Stimulated activated CD8-positive, alpha-beta memory T cell treated with anti-CD3 and anti-CD28 coated beads, Interleukin-2, amount 100 ng/mL, for 1 hour (primary cell): ENCODE measurements at places on chromosomes 11 and 22.

DNA sequence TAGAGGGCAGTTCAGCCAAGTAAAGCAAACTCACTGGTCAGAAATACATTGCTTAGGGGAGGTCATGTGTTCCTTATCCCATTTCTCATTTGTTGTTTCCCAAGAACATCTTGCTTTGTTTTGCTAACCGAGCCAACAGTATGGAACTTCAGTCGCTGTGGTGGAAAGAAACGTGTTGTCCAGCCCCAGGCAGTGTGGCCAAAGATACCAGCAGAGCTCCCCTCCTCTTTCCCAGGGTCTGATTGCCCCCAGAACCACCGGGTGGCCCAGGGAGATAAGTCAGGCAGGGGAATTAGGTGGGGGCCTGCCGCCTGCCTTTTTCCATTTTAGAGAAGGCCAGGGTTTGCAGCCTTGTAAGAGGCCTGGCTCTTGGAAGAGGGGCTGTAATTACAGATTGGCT is 98.7 kb upstream of the CRYBB3 start:
- DNase-seq, result no peak

GRCh38 chr11:106939157-106939556 is 79.1 kb downstream of the GUCY1A2 start:
- no peak for DNase-seq

DNA sequence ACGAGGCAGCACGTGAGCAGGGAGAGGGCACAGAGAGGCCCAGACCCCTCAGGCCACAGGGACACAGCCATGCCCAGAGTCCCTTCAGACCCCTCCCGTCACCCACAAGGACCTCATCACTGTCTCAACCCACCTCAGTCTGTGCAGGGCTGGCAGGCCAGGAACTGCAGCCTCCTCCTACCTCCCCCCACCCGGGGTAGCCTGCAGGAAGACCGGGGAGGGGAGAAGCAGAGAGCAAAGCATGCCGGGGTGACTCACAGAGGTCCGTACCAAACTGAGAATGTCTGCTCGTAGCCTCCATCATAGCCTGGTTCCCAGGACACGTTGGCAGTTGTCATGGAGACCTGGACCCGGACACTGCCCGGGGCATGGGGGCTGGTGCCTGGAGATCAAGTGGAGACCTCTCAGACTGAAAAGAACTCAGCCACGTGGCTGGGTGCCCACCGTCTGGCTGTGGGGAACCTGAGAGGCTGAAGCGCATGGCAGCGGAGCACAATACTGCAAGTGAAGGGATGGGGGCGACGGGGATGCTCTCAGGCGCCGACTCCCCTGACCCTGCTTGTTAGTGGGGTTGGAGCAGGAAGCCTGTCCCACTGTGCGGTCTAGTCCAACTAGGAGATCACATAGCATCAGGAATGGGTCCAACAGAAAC is 27.2 kb downstream of the IGSF9B start:
- DNase-seq, result no peak

GRCh38 chr22:25853501-25854284 is 111.7 kb downstream of the MYO18B start:
- no peak for DNase-seq

- DNase-seq, result no peak
Observed at GRCh38 chr11:42812960-42813359, 498.8 kb upstream of the API5 start.

GRCh38 chr11:120281143-120281795 is 41.3 kb downstream of the POU2F3 start:
- DNase-seq, result no peak

DNA sequence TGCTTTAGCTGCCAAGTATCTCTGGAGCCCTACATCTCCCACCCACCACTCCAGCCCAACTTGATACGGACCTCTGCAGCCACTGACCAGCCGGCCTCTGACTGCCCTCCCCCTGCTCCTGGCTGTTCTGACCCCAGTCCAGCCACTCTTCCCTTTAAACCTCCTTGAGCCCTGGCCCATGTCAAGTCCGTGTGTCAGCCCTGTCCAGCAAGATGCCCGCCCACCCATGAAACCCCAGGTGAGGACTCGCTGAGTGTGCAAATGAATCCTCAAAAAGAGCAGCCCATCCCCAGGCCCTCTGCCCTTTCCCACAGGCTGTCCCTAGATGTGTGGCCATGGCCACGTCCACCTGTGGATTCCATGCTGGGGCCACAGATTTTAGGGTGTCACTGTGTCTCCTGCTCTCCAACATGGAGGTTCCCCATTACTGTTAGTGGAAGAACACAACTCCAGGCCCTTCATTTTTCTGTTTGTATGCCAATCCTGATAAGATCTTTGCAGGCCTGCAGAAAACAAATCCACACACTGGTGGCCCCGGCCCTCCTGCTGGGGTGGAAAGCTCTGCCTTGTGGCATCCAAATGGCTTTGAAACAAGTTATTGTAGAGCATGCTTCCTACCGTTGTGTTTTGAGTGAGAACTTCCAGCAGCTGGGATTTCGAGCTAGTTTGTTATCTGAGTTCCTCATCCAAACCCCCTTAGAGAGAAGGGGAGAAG is 22.7 kb upstream of the ADORA2A start:
- DNase-seq, result no peak

DNA sequence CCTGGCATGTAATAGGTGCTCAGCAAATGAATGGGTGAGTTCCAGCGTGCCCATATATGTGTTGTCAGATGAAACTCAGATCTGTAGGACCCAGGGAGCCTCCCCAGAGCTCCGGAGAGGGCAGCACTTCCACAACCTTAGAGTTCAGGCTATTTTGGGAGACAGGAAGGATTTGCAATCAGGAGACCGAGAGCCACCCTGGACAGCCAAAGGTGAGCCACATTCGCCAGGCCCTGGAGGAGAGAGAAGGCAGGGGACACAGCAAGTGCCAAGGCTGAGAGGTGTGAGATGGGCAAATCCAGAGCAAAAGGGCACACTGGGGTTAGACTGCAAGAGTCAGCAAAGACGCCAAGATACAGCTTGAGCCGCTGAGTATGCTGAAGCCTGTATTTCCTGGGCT is 66.4 kb downstream of the CD82 start:
- DNase-seq, result no peak

DNA sequence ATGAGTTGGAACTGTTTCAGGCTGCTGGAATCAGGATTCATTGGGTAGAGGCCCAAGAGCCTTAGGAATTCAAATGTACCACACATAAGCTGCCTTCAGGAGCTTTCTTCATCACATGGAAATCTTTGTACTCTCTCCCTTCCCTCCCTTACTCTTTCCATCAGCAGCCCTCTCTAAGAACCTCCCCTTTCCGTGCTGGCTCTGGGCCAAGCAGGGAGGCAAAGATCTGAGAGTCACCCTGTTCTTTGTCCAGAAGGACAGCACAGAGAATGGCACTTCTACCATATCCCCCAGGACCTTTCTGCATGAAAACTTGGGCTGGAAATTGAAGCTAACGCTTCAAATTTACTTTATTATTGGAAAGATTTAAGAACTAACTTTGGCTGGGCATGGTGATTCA is 20.7 kb upstream of the TPBGL start:
- DNase-seq, result no peak

DNA sequence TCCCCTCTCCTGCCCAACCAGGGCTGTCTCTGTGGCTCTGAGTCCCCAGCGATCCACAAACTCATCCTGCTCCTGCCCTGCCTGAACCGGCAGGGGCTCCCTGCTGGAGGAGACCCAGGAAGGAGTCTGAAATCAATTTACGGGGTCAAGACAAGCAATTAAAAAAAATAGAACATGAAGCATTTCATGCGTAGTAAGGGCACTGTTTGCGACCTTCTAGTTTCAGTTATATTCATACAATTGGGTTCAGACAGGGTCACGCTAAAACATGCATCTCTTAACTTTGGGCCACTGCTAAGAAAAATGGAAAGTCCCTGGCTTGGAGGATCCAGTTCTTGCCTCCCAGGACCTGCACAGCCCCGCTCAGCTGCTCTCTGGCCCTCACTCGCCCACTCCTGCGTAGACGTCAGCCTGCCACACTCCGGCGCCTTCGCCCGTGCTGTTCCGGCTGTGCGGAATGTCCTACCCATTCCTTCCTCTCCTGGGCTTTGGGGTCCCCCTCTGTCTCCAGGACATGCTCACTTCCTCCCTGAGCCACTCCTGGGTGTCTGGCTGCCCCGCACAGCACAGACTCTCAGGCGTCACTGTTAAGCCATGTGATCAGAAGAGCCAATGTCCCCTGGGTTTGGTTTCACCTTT is 12.8 kb downstream of the NFAM1 start:
- no peak for DNase-seq

GRCh38 chr22:23270212-23270733 is 90.0 kb downstream of the BCR start:
- DNase-seq, result no peak

DNA sequence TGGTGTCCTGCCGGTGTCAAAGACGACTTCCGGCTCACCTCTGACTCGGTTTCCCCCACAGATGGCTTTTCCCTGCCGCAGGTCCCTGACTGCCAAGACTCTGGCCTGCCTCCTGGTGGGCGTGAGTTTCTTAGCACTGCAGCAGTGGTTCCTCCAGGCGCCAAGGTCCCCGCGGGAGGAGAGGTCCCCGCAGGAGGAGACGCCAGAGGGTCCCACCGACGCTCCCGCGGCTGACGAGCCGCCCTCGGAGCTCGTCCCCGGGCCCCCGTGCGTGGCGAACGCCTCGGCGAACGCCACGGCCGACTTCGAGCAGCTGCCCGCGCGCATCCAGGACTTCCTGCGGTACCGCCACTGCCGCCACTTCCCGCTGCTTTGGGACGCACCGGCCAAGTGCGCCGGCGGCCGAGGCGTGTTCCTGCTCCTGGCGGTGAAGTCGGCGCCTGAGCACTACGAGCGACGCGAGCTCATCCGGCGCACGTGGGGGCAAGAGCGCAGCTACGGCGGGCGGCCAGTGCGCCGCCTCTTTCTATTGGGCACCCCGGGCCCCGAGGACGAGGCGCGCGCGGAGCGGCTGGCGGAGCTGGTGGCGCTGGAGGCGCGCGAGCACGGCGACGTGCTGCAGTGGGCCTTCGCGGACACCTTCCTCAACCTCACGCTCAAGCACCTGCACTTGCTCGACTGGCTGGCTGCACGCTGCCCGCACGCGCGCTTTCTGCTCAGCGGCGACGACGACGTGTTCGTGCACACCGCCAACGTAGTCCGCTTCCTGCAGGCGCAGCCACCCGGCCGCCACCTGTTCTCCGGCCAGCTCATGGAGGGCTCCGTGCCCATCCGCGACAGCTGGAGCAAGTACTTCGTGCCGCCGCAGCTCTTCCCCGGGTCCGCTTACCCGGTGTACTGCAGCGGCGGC is 5.5 kb downstream of the B3GNT6 start:
- DNase-seq, result no peak

DNA sequence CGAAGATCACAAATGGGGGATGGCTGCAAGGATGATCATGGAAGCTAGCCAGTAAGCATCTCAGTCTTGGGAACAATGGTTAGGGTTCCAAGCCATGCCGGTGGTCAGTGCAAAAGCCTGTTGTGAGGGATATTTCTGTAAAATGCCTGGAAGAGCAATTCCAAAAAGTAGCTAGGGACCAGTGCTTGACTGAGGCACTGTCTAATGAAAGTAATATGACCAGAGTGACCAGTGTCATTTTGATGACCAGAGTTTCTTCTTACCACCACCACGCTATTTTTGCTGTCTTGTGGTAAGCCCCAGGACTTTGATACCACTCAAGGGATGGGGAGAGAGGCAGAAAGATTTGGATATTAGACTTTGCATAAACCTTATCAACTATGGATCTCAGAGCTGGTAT is 18.4 kb downstream of the GDPD4 start:
- no peak for DNase-seq

GRCh38 chr11:117877120-117877784 is 794 bp upstream of the FXYD6 start:
- DNase-seq, result no peak

DNA sequence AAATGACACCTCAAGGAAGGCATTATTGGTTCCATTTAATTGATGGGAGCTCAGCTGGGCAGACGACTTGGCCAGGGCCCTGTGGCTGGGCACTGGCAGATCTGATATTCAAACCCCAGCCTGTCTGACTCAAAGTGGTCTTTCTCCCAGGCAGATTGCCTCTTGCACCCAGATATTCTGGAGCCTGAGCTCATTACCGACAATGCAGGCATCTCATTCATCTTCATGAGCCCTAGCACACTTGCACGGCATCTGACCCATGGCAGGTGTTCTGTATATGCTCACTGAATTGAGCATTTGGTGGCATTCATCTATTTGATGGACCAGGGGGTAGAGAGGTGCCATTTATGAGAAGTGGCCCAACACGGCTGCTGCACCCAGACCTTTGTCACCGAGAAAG is 193.1 kb downstream of the DSCAML1 start:
- no peak for DNase-seq

DNA sequence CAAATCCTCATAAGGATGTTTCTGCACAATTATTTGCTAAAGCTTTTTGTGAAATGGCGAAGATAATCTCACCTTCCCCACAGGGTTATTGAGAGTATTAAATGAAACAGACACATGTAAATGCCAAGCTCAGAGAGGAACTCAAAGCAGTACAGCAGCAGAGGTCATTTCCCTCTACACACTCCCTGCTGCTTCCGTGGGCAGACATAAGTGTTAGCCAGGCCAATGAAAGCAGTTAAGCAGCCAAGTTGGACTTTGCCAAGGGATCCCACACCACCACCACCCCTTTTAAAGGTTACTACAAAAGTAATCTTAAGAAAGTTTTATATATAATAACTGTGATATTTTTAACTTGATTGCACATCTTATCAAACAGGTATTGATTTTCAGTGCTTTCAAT is 4.0 kb upstream of the FAM111A start:
- DNase-seq, result no peak

GRCh38 chr11:71065841-71066240 is 186.5 kb downstream of the SHANK2 start:
- DNase-seq, result no peak

GRCh38 chr11:100923555-100923954 is 206.1 kb downstream of the PGR start:
- DNase-seq, result no peak

DNA sequence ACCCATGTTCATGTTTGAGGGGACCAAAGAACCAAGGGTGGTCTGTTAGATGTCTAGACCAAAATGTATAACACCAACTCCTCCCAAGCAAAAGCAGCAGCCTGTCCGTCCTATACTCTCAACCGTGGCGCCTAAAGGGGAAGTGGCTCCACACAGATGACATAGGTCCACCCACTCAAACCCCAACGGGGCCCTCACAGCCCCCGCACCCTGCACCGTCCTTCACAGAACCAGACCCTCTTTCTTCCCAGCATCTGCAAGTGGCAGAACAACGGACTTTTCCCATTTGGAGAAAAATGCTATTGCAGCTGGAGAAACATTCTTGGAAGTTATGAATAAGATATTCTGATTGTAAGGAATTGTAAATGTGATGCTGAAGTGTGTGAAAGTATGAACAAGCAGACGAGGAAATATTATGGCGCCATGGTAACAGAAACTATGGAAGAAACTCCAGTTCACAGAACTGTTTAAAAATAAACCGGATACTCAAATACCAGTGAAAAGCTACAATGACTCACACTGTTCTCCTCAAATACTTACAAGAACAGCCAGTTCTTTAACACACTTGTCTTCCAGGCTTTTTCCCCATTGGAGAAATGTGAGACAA is 76.5 kb upstream of the ARFGAP3 start:
- DNase-seq, result no peak

DNA sequence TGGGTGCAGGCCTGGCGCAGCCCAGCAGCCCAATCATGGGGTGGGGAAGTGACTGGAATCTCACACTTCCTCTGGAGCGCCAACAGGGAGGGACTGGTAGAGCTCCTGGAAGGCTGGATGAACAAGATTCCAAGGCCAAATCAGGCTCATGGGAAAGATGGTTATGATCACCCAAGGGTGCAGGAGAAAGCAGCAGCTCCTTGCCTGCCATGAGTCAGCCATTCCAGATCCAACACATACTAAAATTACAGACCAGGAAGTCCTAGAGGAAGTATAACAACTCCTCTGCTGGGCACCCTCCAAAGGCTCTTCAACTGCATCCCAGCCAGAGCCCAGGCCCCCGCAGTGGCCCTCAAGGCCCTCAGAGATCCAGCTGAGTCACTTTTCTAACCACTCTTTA is 427.3 kb downstream of the TENM4 start:
- no peak for DNase-seq
